ENCODE measurements at places on chromosomes 7 and 10.

- DNase-seq, result no peak
These were observed 22.0 kb downstream of the LAMB4 start for GRCh38 chr7:108108131-108108530.

GRCh38 chr7:112802406-112802805 lies 12.2 kb upstream of the TMEM168 start:
- DNase-seq, result no peak

DNA sequence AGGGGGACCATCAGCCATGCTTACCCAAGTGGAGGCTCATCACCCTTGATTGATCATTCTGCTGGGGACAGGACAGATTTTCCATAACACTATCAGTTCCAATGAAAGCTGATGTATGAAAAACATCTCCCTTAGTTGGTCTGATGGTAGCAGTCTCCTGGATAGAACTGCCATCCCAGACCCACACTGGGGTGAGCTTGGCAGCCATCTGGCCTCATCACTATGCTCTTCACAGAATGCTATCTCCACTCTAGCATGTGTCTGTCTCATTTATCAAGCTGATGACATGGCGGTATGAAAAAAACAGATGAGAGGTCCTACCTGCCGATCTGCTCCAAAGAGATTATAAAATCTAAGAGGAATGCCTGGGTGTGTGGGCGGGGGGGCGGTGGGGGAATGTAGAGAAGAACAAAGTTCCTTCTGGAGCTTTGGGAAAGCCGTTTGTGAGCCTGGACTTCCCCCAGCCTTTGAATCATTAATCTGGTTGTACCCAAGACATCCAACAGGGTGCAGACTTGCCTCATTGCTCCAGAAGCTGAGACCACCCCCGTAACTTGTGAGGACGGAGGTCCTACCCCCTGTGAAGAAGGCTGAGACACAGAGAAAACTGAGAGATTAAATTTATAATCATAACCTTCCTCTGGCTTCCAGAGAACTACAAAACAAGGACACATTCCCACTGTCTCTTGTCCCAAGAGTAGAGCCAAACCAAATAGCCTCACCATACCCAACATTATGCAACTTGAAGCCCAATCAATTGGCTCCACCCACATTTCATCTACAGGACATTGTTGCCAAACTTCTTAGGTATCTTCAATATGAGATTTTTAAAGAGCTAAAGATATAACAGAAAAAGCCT lies 340.8 kb downstream of the KCNMA1 start:
- DNase-seq, result no peak

DNA sequence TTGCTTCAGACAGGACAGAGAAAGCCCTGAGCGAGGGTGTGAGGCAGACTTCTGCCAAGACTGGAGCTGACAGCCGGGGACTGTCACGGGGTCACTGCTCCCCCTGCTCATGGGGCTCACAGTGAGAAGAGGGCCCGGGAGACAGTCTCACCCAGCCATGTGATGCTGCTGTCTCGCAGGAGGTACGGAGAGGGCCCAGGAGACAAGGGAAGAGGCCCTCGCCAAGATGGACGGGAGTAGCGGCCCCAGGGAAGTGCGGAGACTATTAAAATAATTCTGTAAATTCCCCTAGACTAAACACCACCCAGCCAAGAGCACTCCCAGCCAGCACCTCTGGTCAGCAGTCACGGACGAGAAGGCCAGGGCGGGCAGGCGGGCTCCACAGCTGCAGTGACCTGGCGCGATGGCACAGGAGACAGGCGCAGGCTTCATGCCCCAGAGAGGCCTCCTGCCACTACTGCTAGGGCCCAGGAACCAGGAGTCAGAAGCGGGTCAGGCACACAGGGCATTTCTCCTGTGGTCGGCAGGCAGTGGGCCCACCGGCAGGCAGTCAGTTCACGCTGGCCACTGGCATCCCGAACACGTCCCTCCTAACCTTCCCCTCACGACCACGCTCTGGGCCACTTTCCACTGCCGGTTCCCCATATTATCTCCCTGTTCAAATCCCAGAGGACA lies 24.1 kb downstream of the WDR86 start:
- no peak for DNase-seq

DNA sequence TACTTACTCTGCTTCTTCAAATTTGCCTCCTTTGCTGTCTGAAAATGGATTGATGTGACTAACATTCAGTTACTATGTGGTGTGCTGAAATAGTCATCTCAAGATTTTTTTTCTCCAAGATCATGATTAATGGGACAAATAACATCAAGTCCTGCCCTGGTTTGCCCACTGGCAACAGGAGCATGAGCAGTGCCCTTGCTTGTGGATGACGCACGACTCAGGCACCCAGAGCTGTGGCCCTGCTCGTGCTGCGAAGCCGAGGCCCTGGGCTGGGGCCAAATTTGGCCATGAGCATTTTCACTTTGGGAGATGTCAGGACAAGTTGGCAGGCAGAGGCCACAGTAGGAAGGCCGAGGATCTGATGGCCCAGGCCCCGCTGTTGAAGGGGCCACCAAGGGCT lies 239.8 kb upstream of the IGFBP3 start:
- no peak for DNase-seq

- no peak for DNase-seq
These were observed 216.5 kb upstream of the TEX47 start for GRCh38 chr7:89012016-89012415.

DNA sequence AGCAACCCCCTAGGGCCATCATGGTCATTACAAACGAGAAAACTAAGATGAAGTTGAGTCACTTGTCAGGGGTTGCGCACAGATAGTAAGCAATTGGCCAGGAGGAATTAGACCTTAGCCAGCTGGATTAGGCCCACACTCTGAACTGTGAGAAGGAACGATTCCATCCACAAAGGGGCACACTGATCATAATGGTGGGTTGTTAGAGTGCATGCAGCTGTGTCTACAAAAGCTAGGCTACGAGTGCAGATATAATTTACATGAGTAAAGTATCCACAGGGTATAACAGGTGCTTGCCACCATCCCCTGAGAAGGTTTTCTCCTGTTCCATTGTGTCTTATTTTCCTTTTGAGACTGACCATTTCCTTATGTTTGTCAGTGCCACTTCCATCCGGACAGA lies 16.6 kb upstream of the FAM170B start:
- no peak for DNase-seq

- no peak for DNase-seq
These were observed 75.7 kb upstream of the ASAH2 start for GRCh38 chr10:50326757-50327701.

DNA sequence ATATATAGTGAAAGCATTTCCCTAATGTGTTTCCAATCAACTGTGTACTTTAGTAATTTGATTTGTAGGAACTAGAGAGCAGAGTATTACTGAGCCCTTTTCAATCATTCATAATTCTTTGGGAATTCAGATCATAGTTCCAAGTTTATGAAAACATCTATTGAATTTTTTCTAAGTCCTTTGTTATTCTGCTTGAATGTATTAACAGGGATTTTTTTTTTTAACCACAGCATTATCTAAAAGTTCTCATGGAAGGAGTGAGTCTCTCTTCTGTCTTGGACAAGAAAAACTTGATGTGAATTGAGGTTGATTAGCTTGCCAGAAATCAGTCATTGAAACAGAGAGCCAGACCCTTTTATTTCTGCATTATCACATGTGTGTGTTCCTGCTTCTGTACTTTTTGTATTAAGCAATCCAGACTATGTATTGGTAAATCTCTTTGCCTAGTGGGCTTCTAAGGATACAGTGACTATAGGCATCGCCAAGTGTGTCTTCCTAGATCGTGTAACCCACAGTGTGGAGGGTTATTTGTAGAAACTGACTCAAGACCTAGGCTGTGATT lies 59.9 kb downstream of the BMPER start:
- DNase-seq, result no peak

DNA sequence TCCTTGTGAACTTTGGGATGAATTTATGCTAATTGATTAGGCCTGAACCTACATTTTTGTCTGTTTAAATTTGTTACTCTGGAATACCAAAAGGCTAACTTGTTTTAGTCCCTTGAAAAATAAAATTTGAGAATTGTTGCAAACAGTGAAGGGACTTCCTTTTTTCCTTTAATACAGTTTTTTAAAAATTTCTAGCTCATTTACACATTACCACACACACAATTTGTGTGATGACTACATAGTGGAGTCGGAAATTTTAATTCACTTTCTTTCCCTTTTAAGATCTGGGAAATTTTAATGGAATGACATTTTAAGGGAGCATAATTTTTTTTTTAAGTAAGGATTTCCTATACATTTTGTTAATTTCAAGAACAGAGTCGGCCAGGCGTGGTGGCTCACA lies 8.6 kb upstream of the TMEM236 start:
- DNase-seq, result no peak

- no peak for DNase-seq
These were observed 81.7 kb downstream of the CABCOCO1 start for GRCh38 chr10:61744469-61744868.

- DNase-seq, result no peak
These were observed 244.3 kb upstream of the KCND2 start for GRCh38 chr7:120028636-120029035.

- DNase-seq, result no peak
These were observed 75.6 kb downstream of the FOXL3 start for GRCh38 chr7:365593-365992.

DNA sequence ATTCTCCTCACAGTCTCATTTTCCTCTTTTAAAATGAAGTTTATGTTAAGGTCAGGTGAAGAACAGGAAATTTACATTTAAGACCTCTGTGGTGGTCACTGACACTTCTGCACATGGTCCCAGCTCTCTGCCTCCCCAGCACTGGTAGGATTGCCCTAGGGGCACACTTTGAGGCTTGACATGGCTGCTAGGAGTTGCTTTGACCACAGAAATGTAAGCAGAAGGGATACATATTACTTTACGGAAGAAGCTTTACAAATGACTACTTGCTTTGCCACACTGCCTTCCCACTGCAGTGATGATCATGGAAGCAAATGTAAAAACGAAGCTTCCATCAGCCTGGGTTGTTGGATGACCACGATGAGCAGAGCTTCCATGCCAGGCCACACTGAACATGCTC lies 53.1 kb upstream of the RSU1 start:
- DNase-seq, result no peak

DNA sequence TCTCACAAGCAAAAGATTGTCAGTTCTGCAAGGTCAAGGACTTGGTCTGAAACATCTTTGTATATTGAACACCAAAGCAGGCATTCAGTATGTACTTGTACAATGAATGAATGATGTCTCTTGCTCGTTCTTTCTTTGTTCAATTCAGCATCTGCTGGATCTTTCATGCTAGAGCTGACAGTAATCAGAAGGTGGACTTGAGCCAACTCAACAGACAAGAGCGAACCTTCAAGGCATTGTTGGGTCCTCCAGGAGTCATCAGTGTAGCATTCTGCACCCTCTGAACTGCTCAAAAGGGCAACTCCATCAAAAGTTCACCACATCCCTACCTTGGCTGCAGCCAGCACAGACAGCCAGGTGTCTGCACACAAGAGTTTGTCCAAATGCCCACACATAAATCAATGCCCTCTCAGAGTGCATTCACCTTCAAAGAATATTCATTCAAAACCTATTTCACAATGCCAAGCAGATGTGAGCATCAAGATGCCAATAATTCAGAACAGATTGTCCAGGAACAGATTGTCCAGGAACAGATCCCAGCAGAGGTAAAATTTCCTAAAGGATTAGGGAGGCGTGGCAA lies 386.7 kb downstream of the CALN1 start:
- DNase-seq, result no peak
